Globus pallidus (tissue), 1 donor: ENCODE measurements at places on chromosomes 2 and 18.

DNA sequence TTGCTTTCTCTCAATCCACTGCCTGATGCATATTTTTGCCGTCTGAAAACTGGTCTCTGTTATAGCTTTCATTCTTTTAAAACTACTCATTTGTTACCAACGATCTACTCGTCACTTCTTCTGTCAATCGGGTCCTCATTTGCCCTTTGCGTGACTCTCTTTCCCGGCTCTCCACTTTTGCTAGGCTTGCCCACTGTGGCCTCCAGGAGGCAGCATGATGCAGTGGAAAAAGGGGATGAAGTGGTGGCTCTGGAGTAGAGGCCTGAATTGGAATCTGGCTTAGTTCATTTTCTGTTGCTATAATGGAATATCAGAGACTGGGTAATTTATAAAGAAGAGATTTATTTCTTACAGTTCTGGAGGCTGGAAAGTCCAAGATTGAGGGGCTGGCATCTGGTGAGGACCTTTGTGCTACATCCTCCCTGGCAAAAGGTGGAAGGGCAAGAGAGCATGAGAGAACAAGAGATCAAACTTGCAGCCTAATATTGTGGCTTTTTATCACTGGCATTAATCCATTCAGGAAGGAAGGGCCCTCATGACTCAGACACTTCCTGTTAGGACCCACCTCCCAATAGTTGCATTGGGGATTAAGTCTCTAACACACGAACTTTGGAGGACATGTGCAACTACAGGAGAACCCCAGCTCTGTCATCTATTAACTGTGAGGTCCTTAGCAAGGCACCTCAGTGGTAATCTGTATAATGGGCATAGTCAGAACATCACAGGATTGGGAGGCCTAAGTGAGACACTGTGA lies 15.4 kb downstream of the GDF7 start:
- no peak for DNase-seq

- DNase-seq, result no peak
Observed at GRCh38 chr2:55761526-55761925, 67.9 kb upstream of the PNPT1 start.

GRCh38 chr2:71878626-71879508 lies 268.8 kb downstream of the CYP26B1 start:
- DNase-seq, result no peak

GRCh38 chr2:2577407-2577831 lies 246.3 kb upstream of the MYT1L start:
- DNase-seq, result peak; percentile 91

GRCh38 chr18:777021-777420 lies 35.0 kb downstream of the YES1 start:
- DNase-seq, result no peak

- no peak for DNase-seq
Observed at GRCh38 chr2:11559786-11560155, 25.9 kb downstream of the GREB1 start.

DNA sequence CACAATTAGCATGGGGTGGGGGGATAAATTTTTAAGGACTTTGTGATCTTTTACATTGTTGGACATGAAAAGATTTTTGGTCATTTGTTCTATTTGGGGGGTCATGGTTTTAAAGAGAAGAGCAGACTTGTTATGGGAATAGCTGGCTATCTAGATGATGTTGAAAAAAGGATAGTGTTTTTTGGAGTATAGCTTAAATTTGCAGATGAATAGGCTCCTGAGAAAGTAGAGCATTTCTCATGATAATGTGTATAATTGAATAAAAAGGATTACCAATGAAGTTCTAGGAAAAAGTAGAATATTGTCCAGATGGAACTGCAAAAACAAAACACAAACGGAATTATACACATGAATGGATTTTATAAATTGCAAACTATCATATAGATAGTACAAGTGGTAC lies 186.3 kb downstream of the GPD2 start:
- no peak for DNase-seq

- no peak for DNase-seq
Observed at GRCh38 chr2:49796266-49796665, 642.0 kb upstream of the FSHR start.

GRCh38 chr2:120736624-120737339 lies 1.1 kb downstream of the GLI2 start:
- peak; percentile 37 for DNase-seq

GRCh38 chr2:217438136-217438535 lies 564.7 kb downstream of the TNS1 start:
- no peak for DNase-seq

DNA sequence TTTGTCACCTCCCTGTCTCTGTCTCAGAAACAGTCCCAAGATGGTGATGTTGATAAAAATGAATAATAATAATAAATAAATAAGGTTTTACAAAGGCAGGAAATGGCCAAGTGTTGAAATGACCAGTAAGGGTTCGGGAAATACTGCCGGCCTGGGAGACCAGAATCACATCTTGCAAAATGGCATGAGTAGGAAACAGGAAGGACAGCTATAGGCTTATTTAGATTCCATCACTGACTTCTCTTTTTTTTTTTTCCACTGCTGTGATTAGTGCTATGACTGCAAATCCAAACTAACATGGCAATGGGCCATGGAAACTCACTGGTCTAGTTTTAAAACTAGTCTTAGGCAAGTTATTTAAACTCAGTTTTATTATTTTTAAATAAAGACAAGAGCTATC lies 60.6 kb downstream of the SCN1A start:
- DNase-seq, result no peak

- no peak for DNase-seq
Observed at GRCh38 chr2:168365094-168365621, 90.9 kb upstream of the CERS6 start.

DNA sequence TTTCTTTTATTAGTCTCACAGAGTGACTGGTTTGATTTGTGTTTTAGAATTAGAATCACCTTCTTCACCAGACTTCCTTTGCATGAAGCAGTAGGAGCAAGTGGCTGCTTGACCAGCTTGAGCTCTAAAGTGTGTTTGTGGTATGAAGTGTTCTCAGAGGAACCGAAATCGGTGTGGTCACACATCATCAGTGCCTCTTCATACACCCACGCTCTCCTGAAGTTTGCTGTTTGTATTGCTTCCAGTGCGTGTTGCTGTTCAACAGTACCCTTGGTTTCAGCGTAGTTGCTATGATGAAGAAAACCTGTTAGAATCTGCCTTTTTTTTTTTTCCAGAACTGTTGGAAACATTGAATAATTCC lies 77.9 kb downstream of the LIMS1 start:
- no peak for DNase-seq

- no peak for DNase-seq
Observed at GRCh38 chr2:27102329-27102728, 15.8 kb downstream of the KHK start.

DNA sequence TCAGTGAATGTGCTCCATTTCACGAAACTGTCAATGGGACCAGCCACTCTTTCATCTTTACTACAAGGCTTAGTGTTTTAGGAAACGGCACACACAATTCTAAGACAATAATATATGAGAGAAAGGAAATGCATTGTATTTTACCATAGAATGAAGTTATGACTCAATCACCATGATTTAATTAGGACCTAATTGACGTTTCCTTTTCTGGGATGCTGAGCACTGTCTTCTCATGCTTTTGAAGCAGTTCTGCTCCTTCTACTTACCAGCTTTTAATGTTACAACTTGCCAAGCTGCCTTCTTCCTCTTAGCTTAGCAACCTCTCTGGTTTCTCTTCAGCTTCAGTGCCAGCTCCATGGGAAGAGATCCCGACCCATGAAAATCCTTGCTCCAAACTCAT lies 94.3 kb upstream of the SERPINE2 start:
- no peak for DNase-seq

DNA sequence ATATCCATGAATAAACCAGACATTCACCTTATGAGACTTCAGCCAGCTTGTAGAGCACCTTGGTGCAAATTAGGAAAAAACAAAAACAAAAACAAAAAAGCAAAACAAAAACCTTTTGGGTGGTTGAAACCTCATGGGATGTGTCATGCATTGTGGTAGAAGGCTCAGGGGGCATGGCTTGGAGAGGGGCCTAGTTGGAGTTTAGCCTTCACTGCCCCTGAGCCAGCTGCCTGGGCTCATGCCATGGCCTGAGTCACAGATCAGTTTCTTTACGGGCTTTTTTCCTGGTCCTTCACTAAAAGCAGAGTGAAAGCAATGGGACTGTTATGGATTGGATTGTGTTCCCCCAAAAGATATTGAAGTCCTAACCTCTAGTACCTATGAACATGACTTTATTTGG lies 22.0 kb upstream of the DAPL1 start:
- DNase-seq, result peak; percentile 54

- DNase-seq, result peak; percentile 32
Observed at GRCh38 chr2:144516411-144516980, 3.4 kb downstream of the ZEB2 start.

GRCh38 chr2:14909795-14910194 lies 277.3 kb downstream of the LRATD1 start:
- no peak for DNase-seq

GRCh38 chr2:218671097-218671653 lies 627 bp downstream of the RNF25 start:
- DNase-seq, result no peak

- DNase-seq, result no peak
Observed at GRCh38 chr2:55720417-55720816, 26.8 kb upstream of the PNPT1 start.

DNA sequence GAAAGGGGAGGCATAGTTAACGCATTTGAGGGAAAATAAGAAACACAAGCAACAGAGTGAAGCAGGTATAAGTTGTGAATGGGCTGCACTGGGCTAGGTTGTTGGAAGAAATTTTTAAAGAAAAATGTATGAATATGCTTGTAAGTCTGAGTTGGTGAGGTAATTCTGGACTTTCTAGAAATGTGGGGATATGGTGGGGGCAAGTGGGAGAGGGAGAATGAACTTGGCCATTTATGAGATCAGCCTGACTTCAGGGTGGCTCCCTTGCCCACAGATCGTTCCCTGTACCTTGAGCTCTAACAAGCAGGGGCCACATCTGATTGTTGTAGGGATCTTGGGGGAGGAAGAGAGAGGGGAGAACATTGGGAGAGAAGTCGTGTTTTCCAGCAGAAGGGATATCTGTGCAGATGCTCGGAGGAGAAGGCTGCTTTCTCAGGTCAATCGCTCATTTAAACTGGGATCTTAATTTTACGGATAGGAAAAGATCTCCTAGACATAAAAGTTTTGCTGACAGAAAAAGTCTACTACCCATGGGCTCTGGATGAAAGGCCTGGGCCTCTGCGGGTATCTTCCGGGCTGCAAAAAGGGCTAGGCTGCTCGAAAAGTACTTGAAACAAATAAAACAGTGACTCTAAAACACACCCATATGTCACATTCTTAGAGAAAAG lies 42.5 kb upstream of the FZD5 start:
- no peak for DNase-seq

GRCh38 chr2:4715065-4715464 lies 977.1 kb upstream of the SOX11 start:
- no peak for DNase-seq
